ENCODE measurements at places on chromosomes 4 and X.

GRCh38 chr4:75717408-75717807, 7.0 kb upstream of the USO1 start:
- no peak for DNase-seq

DNA sequence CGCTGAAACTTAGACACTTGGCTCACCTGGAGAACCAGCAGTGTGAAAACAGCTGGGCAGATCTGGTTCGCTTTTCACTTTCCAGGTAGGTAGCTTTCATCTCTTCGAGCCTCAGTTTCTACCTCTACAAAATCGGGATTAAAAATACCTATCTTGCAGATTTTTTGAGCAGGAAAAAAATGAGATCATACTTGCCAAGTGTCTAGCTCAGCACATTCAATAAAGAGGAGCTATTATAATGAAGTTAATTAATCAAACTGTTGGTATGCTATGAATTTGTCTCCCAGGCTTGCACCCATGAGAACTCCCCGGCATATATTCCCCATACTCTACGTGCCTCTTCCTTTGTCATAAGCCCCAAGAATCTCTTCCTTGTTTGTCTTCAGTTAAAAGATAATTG, 158.6 kb upstream of the LDB2 start:
- DNase-seq = no peak

- no peak for DNase-seq
Observed at GRCh38 chrX:86103061-86103460, 45.2 kb upstream of the DACH2 start.

- DNase-seq = no peak
Observed at GRCh38 chr4:138833974-138834373, 181.6 kb upstream of the NOCT start.

GRCh38 chr4:33080275-33080674, 2360.1 kb downstream of the PCDH7 start:
- no peak for DNase-seq

DNA sequence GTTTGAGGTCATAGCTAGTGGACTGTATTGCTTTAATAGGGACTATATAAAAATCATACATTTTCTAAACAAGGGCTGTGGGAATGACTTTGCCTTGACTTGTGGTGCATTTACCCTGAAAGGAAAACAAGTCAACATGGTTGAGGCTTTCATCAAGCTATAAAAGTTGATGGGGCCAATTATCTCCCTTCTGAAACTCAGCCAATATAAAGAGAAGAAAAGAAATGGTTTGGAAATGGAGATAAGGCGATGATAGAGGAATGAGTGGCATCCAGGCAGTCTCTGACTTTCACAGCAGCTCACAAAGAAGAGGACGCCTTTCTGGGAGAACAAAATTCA, 118.7 kb downstream of the SMARCA1 start:
- DNase-seq = no peak

DNA sequence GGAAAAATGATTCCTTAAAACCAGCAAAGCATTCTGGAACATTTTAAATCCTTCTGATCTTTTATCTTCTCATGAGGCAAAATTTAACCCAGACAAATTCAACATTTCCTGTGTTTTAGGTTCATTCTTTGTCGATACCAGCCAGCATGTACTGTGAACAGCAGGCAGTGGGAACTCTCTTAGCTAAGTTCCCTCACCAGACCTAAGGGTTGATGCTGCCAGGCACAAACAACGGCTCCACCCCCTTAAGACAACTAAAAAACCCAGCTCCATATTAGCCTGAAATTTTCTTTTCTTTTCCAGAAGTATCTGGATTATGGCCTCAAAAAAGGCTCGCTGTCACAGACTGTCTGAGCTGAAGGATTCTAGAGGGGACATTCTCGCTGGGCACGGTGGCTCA, 2.4 kb upstream of the RBM47 start:
- DNase-seq = no peak

- no peak for DNase-seq
Observed at GRCh38 chr4:123110685-123111084, 188.3 kb upstream of the NUDT6 start.

DNA sequence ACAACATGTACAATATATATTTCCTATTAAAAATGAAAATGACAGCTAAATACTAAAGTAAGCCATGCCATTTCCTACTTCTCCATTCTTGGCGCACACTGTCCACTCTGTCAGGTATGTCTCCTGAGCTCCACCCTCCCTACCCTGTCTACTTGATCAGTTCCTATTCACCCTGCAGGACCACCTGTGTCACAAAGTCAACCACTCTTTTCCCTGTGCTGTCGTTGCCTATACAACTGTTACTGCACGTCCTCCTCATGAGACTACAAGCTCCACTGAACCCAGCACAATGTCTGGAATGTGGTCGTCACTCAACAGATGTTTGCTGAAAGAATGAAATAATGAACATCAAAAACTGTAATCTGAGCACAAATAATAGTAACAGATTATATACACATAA, 54.9 kb downstream of the SLC9A7 start:
- DNase-seq = no peak

- DNase-seq = no peak
Observed at GRCh38 chr4:65391382-65391781, 278.9 kb downstream of the EPHA5 start.

DNA sequence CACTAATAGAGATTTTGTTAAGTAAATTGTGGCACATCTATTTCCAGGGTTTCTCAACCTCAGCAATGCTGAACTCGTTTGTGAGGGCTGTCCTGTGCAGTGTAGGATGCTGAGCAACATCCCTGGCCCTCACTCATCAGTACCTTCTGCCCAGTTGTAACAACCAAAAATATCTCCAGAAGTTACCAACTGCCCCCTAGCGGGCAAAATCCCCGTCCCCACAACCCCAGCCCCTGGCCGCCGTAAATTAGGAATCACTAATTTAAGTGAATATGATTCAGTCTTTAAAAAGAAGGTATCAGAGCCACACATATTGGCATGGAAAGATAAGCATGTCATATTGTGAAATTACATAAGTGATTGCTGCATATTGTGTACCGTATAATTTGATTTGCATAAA, 123.4 kb downstream of the ASB9 start:
- DNase-seq = peak; percentile 62

DNA sequence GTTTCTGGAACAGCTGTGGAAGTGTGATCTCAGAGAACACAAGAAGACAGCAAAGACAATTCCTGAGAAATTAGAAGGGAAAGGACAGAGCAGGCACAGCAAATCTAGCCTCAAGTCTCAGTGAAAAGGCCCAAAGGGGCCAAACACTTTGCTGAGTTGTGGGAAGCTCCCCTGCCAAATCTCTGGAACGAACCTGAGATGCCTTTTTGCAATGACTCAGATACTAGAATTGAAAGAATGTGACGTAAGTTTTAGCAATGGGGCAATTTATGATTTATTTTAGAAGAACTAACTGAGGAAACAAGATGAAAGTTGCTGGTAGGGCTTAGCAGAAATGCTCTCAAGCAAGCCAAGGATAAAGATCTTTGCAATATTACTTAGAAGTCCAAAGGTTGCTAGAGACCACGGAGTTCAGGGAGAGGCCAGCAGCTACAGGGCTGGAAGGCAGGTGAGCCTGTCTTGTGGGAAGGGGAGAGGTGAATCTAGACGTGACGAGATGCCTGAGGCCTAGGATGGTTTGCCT, 92.8 kb downstream of the AMELX start:
- no peak for DNase-seq

DNA sequence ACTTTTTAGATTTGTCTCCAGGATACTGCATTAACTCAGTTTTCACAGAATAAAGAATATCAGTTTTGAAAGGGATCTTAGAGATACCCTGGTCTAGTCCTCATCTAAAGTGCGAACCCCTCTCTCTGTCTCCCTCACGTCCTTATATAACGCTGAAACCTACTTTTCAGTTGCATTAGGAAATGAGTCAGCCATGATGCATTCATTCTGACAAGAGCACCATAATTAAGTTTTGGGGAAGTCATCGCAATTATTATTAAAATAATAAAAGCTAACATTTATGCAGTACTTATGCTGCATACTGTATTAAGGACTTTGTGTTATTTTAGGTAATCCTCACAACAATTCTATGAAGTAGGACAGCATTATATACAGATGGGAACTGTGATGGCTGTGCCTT, 116.1 kb downstream of the REELD1 start:
- no peak for DNase-seq

DNA sequence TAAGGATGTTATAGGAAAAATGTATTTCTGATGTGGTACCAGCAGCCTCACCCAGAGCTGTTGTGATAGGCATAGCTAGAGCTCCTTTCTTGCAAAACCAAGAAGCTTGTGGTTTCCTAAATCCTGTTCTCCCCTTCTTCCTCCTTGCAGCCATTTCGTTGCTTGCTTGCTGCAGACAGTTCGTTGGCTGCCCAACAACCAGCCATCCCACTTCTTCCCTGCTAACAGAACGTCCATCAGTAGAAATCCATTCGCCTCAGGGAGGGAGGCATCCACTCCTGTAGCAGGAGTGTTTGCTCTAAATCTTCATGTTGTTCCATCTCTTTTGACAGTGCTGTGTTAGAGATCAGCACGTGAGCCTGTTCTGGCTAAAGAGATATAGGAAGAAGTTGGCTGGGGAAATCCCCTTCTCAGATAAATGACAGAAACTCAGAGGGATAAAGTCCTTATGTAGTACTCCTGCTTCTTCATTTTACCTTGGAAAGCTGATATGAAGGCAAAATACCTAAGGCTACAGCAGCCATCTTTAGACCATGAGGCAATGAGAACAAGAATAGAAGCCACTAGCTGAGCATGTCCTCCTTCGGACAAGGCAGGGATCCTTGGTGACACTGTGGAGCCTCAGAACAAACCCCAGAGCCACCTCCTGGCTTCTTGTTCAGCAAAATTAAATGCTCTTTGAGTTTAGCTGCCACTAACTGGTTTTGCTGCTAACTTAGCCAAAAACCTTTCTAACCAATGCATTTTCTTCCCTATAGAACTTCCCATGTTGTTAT, 68.4 kb upstream of the RELL1 start:
- DNase-seq = no peak

- peak; percentile 69 for DNase-seq
Observed at GRCh38 chrX:76279007-76279406, 106.1 kb downstream of the PBDC1 start.

DNA sequence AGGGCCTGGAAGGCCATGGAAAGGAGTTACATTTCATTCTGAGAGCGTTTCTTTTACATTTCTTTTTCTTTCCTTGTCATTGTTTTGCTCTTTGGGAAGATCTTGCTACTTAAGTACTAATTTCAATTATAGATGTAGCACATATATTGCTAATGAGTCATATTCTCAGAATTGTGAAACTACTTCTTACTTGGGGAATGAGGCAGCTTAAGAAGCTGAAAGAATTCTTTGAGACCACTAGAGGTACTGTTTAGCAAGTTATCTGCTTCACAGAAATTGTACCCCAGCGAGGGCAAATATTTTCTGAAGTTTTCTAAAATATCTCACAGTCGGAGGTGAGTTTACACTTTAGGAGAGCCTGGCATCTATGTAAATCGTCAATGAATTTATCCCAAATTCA, 100.6 kb downstream of the AFF2 start:
- no peak for DNase-seq

GRCh38 chr4:39608451-39608850, 30.2 kb downstream of the SMIM14 start:
- no peak for DNase-seq

- no peak for DNase-seq
Observed at GRCh38 chr4:93183576-93183975, 645.0 kb upstream of the ATOH1 start.

DNA sequence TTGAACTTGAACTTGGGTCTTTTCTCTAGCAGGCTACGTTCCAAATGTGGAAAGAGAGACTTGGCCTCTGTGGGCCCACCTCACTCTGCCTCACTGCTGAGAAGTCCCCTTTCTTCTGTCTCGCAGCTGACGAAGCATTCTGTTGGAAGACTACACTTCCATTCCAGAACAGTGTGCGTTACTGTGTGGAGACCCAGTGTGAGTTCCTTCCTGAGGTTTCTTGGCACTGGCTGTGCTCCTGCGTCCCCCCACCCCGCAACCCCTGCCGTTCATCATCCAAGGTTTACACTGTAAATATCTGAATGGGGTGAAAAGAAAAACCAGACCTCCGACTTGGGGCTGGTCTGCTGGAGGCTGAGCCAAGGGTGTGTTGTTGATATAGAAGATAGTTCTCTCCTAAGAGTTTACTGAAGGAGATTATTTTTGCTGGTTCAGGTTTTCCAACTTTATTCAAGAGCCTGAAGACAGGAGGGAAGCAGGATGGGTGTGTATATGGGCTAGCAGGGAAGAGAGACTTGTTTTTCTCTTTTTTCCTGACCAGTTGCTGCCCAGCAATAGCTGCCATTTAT, 34.7 kb downstream of the NHSL2 start:
- DNase-seq = no peak

DNA sequence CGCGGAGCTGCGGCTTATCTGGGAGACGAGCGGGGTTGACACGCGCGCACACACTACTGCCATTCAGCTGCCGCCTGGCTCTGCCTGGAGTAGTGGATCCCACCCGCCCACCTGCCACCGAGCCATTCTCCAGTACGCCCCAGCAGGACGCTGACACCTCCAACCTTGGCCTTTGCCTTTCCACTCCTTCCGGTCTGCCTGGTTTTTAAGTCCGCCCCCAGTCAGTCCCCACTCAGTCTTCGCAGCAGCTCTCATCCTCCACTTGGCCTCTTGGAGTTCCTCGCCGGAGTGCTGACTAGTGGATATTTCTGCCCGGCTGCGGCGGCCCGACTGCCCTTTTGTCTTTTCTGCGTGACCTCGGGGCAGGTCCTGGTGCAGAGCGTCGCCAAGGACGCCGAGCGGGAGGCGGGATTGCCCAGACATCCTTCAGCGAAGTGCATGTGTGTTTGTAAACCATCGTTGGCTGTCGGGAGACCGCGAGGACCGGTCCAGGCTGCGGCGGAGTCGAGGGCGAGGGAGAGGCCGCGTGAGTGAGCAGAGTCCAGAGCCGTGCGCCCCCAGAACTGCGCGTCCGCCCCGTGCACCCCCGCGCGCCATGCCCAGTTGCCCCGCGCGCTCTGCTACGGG, 1.1 kb downstream of the SLIT2 start:
- DNase-seq = no peak
